Stimulated activated CD4-positive, alpha-beta T cell treated with anti-CD3 and anti-CD28 coated beads, Interleukin-4, amount 100 ng/mL, for 4 hours (primary cell): ENCODE measurements at places on chromosomes 1 and 21.

DNA sequence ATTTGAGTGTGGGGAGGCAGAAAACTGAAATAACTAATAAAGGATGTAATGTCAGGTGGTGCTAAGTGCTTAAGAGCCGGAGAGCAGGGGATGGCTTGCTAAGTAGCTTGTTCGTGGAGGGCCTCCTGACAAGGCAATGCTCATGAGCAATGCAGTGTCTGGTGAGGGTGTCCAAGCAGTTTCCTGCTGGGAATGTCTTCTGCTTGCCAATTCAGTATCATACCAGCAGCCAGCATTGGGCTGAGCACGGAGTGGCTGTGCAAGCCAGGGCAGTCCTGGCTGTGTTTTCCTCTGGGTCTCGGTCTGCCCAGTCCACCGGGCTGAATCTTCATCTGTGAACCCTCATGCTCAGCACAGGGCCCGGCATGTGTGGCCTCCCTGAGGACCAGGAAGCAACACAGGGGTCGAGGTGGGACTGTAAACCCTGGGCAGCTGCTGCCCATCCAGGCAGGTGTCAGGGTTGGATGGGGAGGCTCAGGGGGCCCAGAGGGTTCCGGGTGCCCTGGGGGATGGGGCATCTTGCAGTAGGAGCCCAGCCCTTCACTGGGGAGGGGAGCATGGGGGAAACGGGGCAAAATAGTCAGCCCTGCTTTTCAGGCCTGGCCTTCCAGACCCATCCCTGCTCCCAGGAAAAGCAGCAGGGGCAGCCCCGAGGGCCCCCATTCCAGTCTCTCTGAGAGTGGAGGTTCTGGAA, 27.5 kb downstream of the EDN2 start:
- DNase-seq = no peak

- no peak for DNase-seq
These were observed 10.8 kb downstream of the RWDD2B start for GRCh38 chr21:29008367-29008766.

- no peak for DNase-seq
These were observed 764.6 kb downstream of the LTN1 start for GRCh38 chr21:28227881-28228635.

- no peak for DNase-seq
These were observed 29.1 kb upstream of the BCAR3 start for GRCh38 chr1:93710499-93711453.

DNA sequence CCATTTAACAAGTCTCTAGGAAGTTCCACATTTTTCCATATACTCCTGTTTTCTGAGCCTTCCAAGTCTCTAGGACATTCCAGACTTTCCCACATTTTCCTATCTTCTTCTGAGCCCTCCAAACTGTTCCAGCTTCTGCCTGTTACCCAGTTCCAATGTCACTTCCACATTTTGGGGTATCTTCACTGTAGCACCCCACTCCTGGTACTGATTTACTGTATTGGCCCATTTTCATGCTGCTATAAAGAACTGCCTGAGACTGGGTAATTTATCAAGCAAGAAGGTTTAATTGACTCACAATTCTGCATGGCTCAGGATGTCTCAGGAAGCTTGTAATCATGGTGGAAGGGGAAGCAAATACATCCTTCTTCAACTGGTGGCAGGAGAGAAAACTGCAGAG, 285.0 kb downstream of the LRRIQ3 start:
- DNase-seq = no peak

GRCh38 chr1:173469656-173470055, 7.5 kb upstream of the PRDX6 start:
- DNase-seq = no peak
